Activated CD8-positive, alpha-beta memory T cell treated with anti-CD3 and anti-CD28 coated beads, Interleukin-2, amount 50 U/mL, for 4 hours (primary cell): ENCODE measurements at places on chromosomes 16 and 17.

GRCh38 chr17:43671031-43671692 is 9.4 kb upstream of the MEOX1 start:
- no peak for DNase-seq

DNA sequence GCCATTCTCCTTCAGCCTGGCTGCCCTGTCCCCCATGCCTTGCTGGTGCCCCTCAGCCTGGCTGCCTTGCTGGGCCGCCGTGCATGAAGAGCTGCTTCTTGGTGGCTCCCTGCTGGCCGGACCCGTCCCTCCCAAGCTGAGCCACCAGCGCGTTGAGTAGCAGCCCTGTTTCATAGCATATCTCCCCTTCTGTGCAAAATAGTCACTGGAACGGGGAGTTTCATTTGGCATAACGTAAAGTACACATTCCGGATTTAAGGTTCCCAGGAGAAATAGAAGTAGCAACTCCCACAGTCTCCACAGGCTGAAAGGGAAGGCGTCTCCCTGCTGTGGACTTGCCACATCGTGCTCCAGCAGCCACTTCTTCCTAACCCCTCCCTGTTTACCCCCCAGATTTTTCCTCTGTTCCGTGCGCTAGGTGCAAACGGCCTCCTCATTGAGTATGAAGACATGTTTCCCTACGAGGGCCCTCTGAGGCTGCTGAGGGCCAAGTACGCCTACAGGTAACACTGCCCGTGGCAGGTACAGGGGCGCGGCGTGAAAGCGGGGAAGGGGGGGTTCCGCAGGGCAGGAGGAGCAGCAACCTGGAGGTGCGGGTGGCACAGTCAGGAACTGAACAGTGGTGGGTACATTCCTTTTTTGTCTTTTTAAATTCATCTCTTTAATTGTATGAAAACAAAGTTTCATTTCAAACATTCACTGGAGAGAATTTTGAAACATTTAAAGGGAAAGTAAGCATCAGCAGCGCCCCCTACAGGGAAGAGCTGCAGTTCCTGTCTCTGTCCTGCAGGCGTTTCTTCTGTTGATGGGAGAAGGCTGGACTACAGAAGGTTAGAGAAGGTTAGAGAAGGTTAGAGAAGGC is 5.8 kb upstream of the OGFOD3 start:
- DNase-seq, result peak; percentile 54

DNA sequence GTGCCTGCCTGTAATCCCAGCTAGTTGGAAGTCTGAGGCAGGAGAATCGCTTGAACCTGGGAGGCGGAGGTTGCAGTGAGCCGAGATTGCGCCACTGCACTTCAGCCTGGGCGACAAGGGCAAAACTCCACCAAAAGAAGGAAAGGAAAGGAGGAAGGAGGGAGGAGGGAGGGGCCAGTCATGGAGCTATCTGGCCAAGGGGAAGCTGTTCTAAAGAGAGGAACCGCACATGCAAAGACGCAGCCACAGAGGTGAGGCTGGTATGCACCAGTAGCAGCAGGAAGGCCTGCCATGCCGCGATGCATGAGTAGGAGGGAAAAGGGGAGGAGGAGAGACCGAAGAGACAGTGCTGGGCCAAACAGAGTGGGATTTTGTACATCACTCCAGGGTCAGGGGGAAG is 35.9 kb downstream of the HSBP1 start:
- no peak for DNase-seq

DNA sequence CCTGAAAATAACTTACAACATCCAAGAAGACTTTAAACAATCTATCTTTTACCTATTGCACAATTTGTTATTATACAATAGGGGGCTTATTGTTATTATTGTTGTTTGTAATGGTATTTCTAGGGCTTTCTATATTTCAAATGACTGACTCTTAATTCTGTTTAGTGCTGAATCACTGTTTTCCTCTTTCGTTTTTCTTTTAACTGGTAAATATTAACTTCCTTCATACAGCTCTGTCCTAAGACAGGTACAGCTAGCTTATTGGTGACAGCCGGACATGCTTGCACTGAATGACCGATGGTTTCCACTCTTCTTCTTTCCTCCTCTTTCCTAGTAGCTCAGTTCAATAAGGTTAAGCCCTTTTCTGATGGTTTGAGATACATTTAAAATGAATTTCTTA is 11.6 kb downstream of the KRTAP9-7 start:
- no peak for DNase-seq

DNA sequence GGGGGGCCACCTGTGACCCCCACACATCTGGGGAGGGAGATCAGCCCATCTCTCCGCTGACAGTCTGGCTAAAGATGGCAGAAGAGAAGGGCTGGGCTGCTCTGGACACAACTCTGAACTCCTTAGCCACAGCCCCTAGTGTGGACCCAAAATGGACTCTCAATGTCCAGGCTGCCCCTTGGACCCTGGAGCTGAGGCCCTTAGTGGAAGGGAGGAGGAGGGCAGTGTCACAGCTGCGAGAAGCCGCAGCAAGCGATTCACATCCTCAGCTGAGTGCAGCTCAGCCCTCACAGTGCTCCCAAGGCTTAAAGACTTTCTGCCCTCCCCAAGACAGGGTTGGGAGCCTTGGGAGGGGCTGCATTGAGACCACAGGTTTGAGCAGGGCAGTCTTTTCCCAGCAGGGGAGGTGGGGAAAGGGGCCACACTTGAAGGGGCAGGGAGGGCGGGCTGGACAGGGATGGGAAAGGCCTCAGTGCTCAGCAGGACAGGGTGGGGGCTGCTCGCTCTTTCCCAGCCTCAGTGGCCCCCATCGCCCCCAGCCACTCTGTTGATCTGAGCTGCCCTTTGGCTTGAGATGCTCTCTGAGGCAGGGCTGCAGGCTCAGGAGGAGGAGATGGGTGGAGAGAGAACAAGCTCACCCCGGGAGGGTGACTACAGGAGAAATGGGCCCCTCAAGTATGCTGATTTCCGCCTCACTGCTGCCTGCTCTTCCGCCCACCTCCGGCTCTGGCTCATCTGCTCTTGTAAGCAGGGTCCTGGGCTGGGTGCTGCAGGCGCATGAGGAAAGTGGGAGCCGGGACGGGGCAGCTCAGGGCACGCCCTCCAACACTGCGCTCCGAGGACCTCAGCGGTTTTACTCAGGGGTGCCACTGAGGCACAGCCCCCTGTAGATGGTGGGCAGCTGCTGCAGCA is 50.9 kb upstream of the MTSS2 start:
- DNase-seq, result peak; percentile 39

DNA sequence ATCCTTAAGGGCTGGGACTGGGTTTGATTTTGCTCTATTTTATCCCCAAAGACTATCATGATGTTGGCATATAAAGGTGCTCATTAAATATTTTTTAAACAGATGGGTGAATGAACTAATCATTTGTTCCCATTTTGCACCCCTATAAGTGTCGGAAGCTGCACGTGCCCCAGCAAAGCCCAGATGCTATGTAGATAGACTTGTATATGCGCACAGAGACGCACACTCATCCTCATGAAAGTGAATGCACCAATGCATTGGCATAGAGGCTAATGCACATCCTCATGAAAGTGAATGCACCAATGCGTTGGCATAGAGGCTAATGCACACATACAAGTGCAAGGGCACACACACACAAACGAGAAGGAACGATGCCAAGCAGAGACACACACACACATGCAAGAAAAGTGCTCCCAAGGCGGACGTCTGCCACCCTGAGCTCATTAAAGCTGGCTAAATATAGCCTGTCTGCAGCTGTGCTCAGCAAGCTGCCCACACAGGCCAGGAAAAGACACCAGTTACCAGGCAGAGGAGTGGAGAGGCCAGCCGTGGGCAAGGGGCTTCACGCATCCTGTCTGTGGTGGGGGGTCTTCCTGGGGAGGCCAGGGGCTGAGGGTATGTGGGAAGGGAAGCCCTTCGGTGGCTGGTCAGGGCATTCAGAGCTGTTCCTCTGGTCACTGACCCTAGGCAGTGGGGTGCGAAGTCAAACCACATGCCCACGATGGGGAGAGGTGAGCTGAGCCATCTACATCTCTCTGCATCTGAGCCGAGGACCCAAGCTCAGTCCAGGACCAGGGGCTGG is 52.6 kb downstream of the PIMREG start:
- no peak for DNase-seq

DNA sequence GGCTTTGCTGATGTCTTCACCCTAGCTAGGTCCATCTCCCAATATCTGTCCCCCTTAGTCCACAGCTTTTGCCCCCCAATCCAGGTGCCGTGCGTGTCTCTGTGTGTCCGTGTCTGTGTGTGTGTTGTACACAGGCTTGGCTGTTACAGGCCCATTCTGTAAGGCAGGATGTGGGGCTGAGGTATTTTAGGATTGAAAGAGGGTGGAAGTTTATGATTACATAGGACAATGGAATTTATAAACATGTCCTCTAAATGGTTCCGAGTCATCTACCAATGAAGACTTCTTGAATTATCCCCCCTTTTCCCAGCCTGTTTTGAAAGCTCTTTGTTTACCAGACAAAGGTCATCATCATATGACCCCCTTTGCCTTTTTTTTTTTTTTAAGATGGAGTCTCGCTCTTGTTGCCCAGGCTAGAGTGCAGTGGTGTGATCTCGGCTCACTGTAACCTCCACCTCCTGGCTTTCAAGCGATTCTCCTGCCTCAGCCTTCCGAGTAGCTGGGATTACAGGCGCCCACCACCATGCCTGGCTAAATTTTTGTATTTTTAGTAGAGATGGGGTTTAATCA is 21.9 kb downstream of the ACE start:
- no peak for DNase-seq

DNA sequence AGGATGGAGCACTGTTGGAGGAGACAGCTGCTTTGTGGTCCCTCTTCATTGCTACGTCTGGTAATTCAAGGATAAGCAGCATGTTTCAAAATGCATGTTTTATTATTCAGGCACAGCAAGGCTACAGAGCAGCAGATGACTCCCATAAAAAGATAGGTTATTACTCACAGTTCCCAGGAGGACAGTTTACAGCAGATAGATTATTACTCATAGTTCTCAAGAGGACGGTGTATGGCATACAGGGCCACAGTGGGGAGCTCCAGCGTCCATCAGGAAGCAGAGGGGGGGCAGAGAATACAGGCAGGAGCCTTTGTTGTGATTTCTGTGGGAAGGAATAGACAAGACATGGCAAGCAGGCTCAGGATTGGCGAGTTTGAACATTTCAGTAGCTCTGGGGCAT is 72.9 kb downstream of the DNAH9 start:
- DNase-seq, result no peak

DNA sequence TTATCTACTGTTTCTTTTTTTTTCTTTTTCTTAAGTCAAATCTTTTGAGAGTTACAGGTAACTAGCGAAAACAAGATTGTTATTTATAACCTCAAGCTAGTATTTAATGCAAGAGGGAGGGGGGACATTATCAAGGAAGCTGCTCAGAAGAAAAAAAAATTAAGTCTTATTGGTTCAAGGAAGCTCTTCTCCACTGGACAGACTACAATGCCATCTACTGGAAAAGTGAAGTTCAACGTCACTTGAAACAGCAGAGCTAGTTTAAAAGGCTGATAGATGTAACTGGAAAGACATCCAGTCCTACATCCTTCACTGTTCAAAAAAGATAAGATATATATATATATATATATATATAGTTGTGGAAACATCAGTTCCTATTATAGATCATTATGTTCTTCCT is 418.0 kb upstream of the PSMD7 start:
- DNase-seq, result no peak

DNA sequence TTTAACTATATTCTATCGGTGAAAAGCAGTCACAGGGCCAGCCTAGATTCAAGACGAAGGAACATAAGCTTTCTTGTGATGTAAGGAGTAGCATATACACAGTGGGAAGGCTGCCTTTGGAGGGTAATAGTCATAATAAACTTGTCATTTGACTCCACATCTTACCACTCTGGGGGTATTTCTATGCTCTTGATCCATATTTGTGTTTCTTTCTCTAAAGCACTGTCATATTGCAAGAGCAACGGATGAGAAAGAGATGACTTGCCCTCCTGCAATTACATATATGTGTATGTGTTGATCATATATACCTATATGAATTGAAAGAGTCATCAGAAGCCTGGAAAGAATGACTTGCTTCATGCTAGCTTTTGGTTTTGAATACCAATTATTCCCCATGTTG is 225.4 kb upstream of the HS3ST3A1 start:
- no peak for DNase-seq

DNA sequence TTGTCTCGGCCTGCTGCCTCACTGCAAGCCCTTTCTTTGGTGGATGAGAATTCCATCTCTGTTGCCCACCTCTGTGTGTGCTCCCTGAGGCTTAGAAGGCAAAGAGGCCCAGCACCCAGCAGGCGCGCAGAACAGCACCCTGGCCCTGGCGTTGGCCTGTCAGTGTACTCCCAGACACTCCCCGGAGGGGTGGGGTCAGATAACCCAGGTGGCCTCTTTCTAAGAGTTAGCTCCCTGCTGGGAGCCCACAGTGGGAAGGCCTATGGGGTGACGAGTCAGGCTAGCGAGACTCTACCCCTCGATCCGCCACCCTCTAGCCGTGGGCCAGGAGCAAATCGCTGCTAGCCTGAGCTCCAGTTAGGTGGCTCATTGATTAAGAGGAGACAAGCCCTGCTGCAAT is 38.1 kb downstream of the SRL start:
- DNase-seq, result no peak

DNA sequence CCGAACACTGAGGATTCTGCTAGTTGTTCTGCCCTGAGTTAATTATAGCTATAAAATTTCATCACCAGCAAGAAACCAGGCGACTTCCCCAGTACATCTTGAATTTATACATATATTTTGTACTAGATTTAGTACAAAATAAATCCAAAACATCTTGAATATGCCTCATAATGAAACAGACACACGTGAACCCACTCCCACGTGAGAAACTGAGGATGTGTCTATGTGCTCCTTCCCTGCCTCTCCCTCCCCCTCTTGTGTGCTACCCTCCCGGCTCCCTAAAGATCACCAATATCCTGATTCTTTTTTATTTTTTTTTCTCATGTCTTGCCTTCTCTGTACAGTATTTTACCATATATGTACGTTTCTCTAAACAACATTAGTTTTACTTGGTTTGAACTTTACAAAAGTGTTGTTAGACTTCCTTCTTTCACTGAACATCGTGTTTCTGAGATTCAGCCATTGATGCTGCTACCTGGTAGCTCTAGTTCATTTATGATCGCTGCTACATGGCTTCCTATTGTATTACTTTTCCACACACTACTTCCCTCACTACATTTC is 1.1 kb upstream of the LCMT1 start:
- DNase-seq, result no peak

DNA sequence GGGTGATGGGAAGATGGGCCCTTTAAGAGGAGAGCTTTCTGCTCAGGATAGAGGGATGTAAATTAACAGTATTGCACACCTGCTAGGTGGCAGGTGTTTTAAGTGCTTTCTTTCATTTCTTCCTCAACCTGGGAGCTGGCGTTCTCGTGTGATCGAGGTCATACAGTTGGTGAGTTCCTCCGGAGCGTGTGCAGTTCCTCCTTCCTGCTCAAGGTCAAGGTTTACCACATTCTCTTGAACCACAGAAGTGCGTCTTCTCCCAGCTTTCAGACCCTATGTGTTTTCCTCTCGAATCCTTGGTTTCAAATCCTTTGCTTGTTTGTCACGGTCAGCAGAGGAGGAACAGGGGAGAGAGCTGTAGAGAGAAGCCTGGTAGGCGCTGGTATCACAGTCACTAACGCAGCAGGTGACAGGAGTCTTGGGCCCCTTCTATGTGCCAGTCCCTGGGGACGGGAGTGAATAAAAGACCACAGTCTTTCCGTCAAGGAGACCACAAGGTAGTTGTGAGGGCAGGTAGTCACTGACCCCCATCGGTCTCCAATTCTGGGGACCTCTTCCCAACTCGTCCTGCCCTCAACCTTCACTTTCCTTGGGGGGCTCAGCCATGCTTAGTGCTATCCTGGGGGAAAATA is 791 bp downstream of the DNAI2 start:
- no peak for DNase-seq
